Cardiac muscle cell (in vitro differentiated cells and primary cell): ENCODE measurements at places on chromosomes 2 and 18. TPM values are rescaled to one million over a fixed set of nuclear protein-coding genes. Genes with fewer than 3 reads are reported as not detected.

Gene C2orf68
- polyA plus RNA-seq, result 37.4 and 52.0 TPM in 2 replicates

Gene IL37
- polyA plus RNA-seq, result not detected in 2 replicates

Gene DCC
- polyA plus RNA-seq, result 0.07 and 0.38 TPM in 2 replicates

Gene SERPINB10
- not detected in 2 replicates for polyA plus RNA-seq

Gene ST3GAL5
- 5.7 and 11.9 TPM in 2 replicates for polyA plus RNA-seq
